Left kidney (tissue), 8 donors: ENCODE measurements at places on chromosomes 3 and 15. TPM values are rescaled to one million over a fixed set of nuclear protein-coding genes. Genes with fewer than 3 reads are reported as not detected.
A peak's percentile ranks its signal among the peaks of the same experiment; 100 is the strongest.

DNA sequence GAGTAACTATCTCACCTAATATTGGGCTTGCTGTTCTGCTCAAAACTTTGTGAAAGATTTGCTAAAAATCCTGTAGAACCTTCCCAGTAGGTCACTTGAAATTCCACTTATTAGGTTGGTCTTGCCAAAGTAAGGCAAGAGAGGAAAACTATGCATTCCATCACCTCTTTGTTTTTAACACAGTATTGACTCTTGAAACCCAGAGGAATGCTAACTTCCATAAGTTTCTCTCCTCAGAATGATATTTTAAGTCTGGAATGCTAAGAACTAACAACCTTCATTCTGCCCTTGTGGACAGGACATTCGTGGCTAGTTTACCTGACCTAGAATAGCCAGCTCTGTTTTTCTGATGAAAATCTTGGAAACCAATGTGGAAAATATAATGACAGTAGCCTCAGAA is 154.5 kb downstream of the TMCO5A start:
- DNase-seq: no peak

GRCh38 chr3:100289339-100289738 is 28.5 kb downstream of the TBC1D23 start:
- DNase-seq: no peak

GRCh38 chr3:189233225-189233858 is 61.6 kb downstream of the TPRG1 start:
- peak; percentile 57 for DNase-seq

DNA sequence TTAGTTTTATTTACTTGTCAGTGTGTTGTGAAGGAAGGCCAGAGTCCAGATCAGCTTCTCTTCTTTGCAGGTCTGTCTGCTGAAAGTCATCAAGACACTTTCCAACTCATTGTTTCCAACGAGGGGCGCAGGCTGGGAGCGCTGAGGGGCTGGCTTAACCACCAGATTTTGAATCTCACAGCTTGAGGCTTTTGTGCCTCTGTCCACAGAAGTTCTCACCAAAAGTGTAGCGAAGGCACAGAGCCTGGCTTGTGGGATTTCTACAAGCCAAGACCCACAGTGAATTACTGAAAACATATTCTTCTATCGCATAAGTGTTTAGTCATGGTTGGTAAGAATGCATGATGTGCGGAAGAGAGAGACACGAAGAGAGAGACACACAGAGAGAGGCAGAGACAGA is 35.2 kb downstream of the BHLHE40 start:
- DNase-seq: no peak

- DNase-seq: no peak
Observed at GRCh38 chr3:116037954-116038911, 407.1 kb downstream of the LSAMP start.

- no peak for DNase-seq
Observed at GRCh38 chr15:28861031-28861534, 12.6 kb upstream of the GOLGA6L7 start.

GRCh38 chr3:15918988-15919387 is 121.2 kb upstream of the ANKRD28 start:
- DNase-seq: no peak

GRCh38 chr3:127443581-127444375 is 146.8 kb downstream of the TPRA1 start:
- no peak for DNase-seq

GRCh38 chr3:127234778-127235177 is 41.8 kb downstream of the PRR23E start:
- no peak for DNase-seq

DNA sequence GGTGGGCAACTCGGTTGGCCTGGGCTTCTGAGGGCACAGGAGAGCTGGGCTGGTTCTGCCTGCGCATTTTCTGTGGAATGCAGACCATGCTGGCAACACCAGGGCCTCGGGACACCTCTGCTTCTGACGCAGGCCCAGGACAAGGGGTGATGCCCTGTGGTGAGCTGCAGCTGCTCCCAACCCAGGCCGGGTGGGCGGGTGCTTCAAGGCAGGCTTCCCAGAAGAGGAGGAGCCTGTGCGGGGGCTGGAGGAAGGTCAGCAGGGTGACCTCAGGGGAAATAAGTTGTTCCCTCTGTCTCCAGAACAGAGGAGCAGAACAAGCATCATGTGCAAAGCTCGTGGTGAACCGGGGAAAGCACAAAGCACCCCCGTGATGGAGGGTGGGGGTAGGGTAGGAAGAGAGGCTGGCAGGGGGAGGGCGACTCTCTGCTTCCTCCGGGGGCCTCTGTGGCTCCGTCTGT is 11.0 kb upstream of the PLXNA1 start:
- no peak for DNase-seq

GRCh38 chr3:156323466-156323865 is 203.1 kb downstream of the KCNAB1 start:
- no peak for DNase-seq

DNA sequence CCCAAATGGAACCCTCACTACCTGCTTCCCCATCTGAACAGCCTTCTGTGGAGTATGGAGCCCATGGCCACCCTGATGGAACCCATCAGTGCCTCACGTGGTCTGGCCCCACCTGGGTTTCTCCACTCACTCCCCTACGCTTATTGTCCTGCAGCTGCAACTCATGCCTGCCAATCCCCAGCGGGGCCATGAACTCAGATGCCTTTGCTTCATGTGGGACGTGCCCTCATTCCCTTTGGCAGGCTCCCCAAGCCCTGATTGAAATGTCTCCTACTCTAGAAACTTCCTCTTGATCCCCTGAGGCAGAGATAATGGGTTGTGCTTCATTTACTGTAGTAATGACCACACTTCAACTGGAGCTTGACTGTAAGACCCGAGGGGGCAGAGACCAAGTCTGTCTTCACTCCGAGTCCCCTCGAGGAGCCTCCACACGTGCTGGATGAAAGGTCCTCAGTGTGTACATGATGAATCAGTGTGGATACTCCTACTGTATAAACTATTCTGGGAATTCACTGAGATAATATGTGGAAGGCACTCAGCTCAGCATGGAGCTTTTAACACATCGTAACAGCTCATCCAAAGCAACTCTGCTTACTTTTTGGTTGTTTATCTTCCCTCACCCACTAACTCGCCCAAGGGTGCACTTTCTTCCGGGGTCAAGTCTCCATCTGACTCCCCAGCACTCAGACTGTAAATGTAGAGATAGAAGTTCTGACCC is 232.8 kb upstream of the BHLHE40 start:
- DNase-seq: no peak

- DNase-seq: no peak
Observed at GRCh38 chr3:196712514-196713413, 587 bp downstream of the PIGX start.

DNA sequence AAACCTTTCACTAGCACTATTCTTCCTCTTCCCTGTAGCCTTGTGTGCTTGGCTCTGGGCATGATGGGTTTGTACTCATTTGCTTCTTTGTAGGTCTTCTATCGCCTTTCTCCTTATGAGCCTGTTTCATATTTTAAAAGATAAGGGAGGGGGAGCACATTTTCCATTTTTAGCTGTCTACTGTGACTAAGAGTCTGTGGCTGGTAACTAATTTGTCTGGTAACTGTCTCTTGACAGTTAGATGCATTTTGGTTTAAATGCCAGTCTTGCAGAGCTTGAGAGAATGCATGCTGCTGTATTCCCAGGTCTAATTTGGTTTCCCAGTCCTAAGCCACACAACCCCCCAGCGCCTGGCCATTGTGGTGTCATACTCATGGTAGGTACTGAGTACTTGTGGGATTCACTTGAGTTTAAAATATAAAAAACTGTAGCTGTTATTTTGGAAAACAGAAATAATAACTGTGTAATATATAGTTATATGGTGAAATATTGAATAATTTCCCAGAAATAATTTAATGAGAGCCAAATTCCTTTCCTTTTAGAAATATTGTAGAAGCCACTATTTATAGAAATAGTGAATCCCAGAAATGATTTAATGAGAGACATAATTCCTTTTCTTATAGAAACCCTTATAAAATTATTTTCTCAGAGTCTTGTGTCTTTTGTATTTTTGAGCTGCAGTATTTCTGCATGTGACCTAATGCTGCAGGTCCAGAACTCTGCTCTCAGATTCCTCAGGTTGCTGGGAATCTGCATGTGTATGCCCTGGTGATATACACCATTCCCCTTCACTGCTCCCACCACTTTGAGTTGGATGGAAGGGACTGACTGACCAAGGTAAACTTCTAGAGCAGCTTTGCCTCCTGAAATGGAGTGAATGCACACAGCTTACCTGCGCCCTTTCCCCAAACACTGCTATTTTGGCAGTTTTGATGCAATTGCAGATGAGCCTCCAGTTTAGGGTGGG is 13.9 kb upstream of the GPR171 start:
- no peak for DNase-seq

DNA sequence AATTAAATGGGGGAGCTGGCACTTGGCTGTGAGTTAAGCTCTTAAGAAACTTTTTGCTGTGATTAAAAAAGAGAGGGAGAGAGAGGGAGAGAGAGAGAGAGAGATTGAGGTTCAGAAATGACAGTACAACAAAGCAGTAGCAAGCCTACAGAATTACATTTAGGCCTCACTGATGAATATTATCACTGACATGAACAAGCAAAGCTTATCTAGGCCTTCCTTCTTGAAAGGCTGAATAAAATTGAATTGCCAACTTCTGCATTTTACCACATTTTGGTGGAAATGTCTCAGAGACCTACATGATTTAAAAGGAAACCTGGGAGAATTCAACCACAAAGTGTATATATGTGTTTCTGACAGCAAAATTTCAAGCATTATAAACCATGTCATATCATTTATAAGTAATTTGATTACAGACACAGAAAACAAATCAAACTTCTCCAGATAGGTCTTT is 530.8 kb downstream of the SOX2 start:
- DNase-seq: no peak

DNA sequence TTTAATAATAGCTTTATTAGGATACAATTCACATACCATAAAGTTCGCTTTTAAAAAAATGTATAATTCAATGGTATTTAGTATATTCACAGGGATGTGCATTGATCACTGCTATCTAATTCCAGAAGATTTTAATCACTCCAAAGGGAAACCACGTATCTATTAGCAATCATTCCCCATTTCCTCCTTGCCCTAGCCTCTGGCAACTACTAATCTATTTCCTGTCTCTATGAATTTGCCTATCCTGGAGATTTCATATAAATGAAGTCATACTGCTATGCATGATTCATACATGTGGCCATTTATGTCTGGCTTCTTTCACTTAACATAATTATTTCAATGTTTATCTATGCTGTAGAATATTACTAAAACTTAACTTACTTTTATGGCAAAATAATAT is 32.0 kb upstream of the CASR start:
- no peak for DNase-seq

DNA sequence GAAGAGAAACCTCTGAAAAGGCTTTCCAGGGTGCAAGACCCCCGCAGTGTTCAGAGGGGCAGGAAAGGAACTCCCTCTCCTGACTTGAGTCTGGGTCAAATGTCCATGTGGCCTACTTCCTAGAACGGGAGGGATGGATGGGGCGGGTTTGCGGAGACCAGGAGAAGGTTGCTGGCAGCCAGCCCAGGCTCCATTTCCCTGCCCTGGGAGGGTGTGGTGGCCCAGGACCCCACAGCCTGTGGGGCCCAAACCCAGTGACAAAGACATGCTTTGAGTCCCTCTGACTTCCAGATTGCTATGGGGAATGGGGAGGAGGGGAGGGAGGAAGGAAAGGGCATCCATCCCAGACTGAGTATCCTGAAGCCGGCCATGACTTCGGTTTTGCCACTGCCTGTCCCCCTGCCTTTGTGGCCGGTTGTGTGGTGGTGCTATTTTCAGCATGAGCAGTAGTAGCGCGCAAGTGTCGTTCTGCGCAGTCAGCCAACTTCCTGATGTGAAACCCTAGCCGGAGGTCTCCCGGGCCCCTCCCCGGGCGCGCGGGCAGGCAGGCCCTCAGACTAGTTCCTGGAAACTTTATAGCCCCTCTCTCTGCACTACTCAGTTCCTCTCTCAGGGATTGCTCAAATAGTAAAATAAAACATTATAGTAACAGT is 24.4 kb downstream of the MAGEF1 start:
- DNase-seq: no peak

DNA sequence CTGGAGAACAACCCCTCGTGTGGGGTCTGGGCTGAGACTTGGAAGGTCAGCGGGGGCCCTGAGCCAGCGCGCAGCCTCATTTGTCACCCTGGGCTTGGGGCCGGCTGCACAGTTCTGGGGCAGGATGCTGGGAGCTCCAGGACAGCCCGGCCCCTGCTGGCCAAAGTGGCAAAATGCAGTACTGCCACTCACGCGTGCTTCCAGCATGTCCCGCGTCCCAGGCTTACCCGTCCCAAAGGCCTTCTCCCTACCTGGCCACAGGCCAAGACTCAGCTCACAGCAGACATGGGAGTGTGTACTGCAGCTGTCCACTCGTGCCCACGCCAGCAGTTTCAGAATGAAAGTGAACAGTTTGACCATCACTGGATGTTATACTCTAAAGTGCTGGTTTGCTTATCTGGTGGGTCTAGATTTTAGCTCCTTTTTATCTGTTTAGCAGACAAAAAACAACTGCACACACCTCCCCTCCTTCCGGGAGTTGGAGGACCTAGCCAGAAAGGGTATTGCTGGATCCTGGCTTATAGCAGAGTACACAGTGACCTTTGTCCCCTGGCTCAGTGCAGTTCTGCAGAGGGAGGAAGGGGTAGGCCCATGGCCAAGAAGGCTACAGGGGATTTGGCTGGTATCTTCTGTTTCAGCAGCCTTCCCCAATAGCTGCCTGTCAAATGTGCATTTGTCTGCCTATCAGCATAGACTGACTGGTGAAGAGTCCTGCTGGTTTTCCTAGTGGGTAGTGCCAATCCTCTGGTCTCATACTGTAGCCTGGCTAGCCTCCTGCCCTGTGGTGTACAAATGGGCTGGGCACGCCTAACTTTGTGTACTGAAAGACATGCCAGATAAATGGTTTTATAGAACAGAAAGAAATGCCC is 23.2 kb upstream of the IP6K2 start:
- DNase-seq: peak; percentile 59

DNA sequence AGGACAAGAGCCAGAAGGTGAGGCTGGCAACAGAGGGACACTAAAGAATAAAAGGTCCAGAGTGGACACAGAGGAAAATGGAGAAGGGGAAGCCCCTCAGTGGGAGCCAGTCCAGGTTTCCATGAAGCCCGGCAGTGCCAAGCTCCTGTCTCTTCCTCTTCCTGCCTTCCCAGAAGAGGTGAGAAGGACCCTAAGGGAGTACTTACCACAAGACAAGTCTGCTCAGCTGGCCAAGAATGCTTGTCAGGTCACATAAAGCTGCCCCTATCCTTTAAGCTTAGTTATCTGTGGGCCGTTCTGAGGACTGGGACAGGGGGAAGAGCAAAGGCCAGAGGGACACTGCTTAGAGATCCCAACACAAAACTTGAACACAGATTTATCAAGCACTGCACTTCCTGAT is 100.2 kb downstream of the RYK start:
- DNase-seq: no peak

GRCh38 chr15:28114721-28115622 is 15.9 kb upstream of the OCA2 start:
- DNase-seq: no peak

- no peak for DNase-seq
Observed at GRCh38 chr15:75732809-75733451, 20.3 kb upstream of the CSPG4 start.

- DNase-seq: no peak
Observed at GRCh38 chr3:185582236-185582635, 3.9 kb upstream of the SENP2 start.

The PRRT3 gene
- polyA plus RNA-seq: 4.4 TPM

The SPSB4 gene
- polyA plus RNA-seq: 14.8 TPM

The MNS1 gene
- polyA plus RNA-seq: 35.2 TPM

The IL17RD gene
- 66.6 TPM for polyA plus RNA-seq

The SPINT1 gene
- polyA plus RNA-seq: 66.7 TPM

The SCAP gene
- polyA plus RNA-seq: 83.5 TPM

The CAND2 gene
- 7.5 TPM for polyA plus RNA-seq

The CCR8 gene
- polyA plus RNA-seq: not detected

The DISP2 gene
- 0.35 TPM for polyA plus RNA-seq

The TIGIT gene
- polyA plus RNA-seq: 0.08 TPM

The GOLGA6D gene
- 0.57 TPM for polyA plus RNA-seq

The RYR3 gene
- polyA plus RNA-seq: 16.9 TPM
